ENCODE measurements at places on chromosomes 6 and 20. TPM values are rescaled to one million over a fixed set of nuclear protein-coding genes. Genes with fewer than 3 reads are reported as not detected.

GRCh38 chr6:48472535-48472934, 361.5 kb upstream of the PTCHD4 start:
- no peak for DNase-seq

DNA sequence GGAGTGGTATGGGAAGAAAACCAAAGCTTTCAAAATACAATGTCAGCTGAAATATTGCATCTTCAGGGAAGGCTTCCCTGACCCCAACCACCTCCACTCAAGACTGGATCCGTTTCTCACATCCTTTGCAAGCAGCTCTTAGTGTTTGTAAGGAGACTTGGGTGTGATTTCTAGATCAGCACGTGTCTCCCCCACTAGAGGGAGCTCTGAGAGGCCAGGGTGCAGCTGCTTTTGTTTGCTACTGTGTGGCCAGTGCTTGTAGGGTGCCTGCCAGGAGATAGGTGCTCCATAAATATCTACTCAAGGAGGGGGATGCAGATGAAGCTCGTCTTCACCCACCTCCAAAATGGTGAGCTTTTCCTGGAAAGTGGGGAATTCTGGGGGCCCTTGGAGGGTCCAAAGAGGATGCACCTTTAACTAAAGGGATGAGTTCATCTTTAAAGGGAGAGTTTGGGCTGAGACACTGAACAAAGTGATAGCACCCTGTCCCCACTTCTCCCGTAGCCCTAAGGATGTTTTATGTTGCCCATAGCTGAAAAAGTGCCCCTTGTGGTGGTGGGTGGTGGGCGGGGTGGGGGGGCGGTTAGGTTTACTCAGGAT, 52.6 kb upstream of the MAFB start:
- DNase-seq: peak; percentile 90

SLC17A1 gene
- total RNA-seq: not detected

TMEM200A gene
- total RNA-seq: 6.5 TPM

- no peak for DNase-seq
These were observed 113.7 kb downstream of the SLC23A2 start for GRCh38 chr20:4887586-4887985.

RNASET2 gene
- 22.1 TPM for total RNA-seq
